ENCODE measurements at places on chromosomes 4 and X. TPM values are rescaled to one million over a fixed set of nuclear protein-coding genes. Genes with fewer than 3 reads are reported as not detected.

Gene FGB
- not detected for total RNA-seq

- DNase-seq: peak; percentile 67
Measured at GRCh38 chr4:52659001-52659721, at the start of gene USP46. Gene USP46, minus strand, starts transcription at chr4:52659301. Its CDS starts 151 bp downstream, at chr4:52659150.

GRCh38 chrX:130793975-130794374 is 109.0 kb downstream of the ENOX2 start:
- no peak for DNase-seq

Gene HTN3
- not detected for total RNA-seq

GRCh38 chrX:38923451-38923969 is 122.3 kb downstream of the MID1IP1 start:
- DNase-seq: no peak

Measured in activated naive CD8-positive, alpha-beta T cell treated with anti-CD3 and anti-CD28 coated beads, Interleukin-2, amount 10 ng/mL, durations not matched to agents 7 days and 5 days (primary cell).